Renal cortical epithelial cell (primary cell): ENCODE measurements at places on chromosomes 3 and 15. TPM values are rescaled to one million over a fixed set of nuclear protein-coding genes. Genes with fewer than 3 reads are reported as not detected.

DNA sequence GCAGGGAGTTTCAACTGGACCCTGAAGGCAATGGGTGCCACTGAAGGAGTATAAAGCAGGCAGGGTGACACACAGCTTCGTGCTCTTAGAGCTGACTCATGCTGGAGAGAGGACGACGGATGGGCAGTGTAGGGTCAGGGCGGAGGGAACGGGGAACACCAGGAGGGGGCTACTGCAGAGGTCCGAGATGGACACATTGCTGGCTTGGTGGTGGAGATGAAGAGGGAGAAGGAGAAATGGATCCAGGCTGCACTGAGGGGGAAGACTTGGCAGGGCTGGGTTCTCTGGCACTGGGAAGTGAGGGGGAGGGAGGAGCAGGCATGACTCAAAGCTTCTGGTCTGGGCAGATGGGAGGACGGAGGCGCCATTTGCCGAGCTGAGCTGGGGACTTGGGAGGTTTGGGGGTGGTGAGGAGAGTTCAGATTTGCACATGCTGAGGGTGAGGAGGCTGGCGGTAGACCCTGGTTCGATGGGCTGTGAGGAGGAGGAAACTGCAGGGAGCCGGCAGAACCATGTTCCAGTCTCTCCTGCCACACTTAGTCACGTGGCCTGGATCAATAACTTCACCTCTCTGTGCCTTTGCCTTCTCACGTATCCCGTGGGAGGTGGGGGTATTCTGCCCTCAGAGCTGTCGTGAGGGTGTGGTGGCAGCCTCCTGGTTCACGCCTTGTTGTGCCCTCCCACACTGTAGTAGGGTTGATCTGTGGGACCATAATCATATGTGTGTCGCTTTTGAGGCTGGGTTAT is 4.6 kb upstream of the KCTD6 start:
- peak; percentile 53 for DNase-seq

DNA sequence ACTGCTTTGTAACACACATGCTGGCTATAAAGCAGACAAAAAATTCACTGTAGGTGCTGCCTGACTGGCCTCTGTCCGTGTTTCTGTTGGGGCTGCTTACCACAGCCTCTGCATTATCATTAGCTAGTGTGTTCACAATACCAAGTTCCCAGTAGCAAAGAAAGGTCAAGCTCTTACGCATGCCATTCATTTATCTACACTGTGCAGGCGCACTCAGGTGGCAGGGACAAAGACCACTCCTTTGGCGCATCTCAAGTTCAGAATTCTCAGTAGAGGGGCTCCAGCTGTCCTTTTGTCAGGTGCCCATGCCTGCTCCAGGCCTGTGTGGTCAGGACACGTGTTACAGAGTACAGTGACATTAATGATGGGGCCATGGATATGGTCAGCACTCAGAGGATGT is 22.3 kb downstream of the MLH1 start:
- no peak for DNase-seq

DNA sequence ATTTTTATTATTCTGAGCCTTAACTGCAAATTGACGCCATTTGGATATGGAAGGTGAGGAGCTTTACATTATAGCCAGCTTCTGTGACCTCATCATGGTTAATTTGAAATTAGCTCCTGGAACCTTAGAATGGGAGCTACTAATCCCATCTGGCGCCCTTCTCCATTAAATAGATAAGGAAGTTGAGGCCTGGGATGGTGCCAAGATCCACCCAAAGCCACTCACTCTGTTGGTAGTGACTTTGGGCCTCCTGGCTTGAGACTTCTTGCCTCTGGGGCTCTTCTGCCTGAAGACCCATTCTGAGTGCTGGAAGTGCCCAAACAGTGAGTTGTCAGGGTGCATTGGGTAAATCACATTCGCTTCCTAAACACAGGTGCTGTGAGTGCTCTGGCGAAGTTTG is 12.0 kb upstream of the HMCES start:
- DNase-seq, result no peak

DNA sequence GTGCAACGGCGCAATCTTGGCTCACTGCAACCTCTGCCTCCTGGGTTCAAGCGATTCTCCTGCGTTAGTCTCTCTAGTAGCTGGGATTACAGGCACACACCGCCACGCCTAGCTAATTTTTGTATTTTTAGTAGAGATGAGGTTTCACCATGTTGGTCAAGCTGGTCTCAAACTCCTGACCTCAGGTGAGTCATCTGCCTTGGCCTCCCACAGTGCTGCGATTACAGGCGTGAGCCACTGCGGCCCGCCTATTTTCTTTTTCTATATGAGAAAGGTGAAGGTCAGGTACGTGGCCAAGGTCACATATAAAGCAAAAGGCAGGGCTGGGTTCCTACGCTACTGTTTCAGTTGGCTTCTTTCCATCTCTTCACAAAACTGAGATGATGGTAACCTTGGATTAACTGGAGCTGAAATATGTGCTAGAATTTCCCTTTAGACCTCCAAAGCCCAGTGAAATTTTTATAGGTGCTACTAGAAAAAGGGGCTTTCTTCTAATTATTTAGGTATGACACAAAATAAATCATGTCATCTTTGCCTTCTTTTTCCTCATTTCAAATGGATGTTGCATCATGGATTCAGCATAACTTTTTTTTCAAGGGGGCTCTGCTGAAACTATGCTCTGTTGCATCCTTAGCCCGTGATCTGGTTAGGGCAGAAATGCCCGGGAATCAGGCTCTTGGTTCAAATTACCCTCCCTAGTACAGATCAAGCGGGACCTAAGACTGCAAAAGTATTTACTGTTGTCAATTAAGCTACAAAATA is 68.5 kb downstream of the MYO1E start:
- peak; percentile 64 for DNase-seq

DNA sequence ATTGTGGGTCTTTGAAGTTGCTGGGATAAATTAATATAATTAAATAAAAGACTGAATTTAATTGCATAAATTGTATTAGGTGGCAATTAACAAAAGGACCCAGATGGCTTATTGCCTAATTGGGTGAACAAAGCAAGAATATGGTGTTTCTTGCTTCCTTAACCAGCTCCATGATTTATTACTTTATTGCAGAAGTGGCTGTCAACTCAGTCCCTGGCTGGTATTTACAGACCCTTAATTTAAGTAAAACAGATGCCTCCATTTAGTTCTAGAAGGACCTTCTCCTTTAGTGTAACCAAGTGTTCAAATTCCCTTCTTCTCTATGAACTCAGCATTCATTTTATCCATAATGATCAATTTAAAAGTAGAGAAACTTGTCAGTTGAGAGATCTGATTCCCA is 35.1 kb downstream of the DPH3 start:
- DNase-seq, result no peak

MUC4 gene
- total RNA-seq, result 0.05 and 3.5 TPM in 2 replicates

KIAA1143 gene
- total RNA-seq, result 24.0 and 33.4 TPM in 2 replicates

APBA2 gene
- 8.5 and 11.7 TPM in 2 replicates for total RNA-seq

FGD5 gene
- total RNA-seq, result 0.30 and 3.3 TPM in 2 replicates

CATSPER2 gene
- total RNA-seq, result 0.52 and 0.60 TPM in 2 replicates

NME9 gene
- total RNA-seq, result 1.0 TPM in 1 of 2 replicates, not detected in the other
